ENCODE measurements at places on chromosomes 13 and 19.

DNA sequence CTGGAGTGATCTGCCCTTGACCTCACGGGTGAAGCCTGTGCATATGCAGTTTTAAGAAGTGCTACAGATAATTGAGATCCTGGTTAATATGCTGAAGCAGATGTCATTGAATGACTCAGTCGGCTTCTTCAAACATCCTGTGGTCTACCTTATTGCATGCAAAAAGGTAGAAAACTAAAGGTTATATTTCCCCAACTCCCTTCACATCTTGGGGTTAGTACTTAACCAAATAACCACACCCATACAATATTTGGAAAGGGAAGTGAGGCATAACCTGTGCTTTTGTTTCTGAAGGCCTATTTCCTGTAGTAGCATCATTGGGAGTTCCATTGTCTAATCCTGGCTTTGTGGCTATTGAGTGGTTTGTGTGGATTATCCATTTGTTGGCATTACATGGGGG, 58.3 kb downstream of the RAP2A start:
- DNase-seq, result no peak

DNA sequence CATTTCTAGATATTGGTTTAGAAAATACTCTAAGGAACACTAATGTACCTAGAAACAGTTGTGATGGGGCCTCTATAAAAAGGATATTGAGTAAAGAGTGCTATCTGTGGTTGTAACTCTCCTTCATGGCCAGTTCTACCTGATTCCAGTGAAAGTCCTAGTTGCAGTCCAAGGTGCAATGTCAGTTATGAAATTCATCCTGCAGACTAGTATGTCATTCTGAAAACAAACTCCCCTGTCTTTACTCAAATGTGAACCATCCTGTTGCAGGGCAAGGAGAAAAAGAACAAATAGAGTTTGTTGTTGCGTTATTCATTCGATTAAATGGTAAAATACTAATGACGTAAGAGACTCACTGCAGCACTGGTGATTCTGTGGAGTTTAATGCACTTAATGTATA, 18.3 kb upstream of the N4BP2L1 start:
- no peak for DNase-seq

DNA sequence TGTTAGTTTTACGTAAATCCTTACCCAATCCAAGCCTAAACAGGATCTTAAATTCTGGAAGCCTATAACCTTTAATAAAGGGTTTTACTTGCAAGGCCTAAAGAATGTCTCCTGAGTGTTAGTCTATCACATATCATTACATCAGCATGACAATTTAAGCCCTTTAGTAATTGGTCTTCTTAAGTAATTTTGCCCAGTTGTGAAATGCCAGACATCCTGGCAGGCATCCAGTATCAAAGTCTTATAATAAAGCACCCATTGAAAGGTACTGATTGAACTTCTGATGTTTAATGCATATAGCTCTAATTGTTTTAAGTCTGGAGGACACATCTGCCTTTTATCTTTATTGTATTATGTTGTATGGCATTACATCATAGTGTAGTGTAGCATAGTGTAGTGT, 1078.9 kb downstream of the SLITRK1 start:
- DNase-seq, result no peak

- DNase-seq, result no peak
These were observed 8.2 kb upstream of the SIGLEC14 start for GRCh38 chr19:51654783-51655182.

GRCh38 chr13:76157926-76158325, 521.8 kb downstream of the LMO7 start:
- no peak for DNase-seq

- DNase-seq, result no peak
These were observed 8.2 kb upstream of the ZNF431 start for GRCh38 chr19:21133633-21134032.

DNA sequence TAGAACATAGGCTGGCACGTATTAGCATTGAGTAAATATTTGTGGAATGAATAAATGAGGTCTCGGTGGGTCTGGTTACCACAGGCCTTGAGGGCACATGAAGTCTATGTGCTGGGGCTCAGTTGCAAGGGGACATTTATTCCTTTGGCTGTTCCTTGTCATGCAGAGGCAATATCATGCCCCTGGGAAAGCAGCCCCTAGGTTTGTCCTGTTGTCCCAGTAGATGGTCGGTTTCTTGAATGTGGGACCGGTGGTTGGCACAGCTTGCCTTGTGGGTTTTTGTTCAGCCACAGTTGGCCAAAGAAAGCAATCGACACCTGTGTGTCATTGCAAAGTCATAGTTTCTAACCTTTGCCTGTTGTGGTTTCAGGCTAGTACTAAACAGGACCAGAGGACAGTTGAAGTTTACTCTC, 24.7 kb upstream of the GPR183 start:
- no peak for DNase-seq

DNA sequence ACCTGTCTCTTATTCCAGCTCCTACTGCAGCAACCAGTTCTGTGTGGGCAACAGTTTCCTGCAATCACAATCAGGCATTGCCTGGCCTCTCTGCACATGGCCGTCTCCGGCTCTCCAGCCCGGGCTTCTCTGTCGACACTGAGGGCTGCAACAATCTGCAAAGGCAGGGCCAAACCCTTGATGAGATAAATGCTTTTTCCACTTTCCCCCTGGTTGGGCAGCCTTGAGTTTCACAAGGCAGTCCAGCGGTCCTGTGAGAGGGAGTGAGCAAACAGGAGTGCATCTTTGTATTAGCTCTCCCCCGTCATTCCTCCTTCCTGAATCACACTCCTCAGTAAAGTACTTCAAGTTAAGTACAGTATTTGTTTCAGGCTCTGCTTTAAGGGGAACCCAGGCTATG, 40.7 kb upstream of the VWA8 start:
- no peak for DNase-seq

GRCh38 chr19:56110515-56111448, 10.3 kb downstream of the ZNF787 start:
- DNase-seq, result no peak

DNA sequence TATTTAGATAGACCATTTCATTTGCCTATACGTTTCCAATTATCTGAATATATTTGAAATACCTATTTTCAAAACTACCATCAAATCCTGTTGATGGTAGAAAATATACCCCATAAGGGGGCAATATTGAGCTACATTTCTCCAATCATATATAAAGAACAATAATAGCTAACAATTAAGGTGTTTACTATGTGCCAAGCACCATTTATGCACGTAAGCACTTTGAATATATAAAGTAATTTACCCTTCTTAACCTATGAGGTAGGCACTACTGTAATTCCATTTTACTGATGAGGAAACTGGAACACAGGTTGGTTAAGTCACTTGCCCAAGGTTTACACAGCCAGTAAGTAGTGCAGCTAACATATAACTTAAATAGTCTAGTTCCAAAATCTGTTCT, 79.2 kb downstream of the UBL3 start:
- DNase-seq, result no peak

GRCh38 chr19:46495786-46496099, at the start of gene PNMA8B:
PNMA8B (minus strand) TSS chr19:46495867; CDS start chr19:46495465, 402 bp downstream.
- DNase-seq, result peak; percentile 37

GRCh38 chr19:47511681-47512080, 3.2 kb downstream of the NAPA start:
- DNase-seq, result no peak
